ENCODE measurements at places on chromosomes 16 and 17.

DNA sequence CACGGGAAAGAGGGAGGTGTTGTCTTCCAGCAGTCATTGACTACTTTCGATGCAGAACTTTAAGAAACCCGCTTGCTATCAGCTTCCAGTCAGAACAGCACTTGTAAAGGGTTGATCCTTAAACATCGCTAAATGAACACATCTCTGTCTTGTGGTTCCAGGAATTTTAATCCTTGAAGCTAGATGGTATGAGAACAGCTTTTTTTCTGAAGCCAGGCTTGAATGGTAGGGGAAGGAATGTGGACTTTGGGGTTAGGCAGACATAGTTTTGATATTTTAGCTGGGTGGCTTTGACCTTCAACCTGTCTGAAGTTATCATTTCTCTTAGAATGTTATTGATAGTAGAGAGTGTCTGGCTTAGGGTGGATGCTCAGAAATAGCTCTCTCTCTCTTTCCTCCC, 81.1 kb downstream of the RGS9 start:
- no peak for DNase-seq

DNA sequence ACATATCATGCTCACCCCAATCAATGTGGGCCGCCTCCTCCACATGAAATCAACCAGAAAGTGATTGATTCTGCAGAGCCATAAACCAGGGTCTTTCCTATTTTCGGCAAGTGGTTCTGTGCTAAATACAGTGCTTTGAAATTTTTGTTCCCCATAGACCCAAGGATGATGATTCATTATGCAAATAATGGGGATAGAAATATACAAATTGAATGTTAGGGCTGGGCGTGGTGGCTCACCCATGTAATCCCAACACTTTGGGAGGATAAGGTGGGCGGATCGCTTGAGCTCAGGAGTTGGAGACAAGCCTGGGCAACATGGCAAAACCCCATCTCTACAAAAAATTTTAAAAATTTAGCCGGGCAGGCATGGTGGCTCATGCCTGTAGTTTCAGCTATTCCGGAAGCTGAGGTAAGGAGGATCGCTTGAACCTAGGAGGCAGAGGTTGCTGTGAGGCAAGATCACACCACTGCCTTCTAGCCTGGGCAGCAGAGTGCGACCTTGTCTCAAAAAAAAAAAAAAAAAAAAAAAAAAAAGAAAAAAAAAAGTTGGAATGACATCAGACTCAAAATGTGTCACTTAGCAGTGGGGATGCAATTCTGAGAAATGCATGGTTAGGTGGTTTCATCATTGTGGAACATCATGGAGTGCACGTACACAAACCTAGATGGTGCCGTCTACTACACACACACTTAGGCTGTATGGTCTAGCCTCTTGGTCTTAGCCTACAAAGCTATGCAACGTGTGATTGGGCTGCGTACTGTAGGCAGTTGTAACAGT, 581.7 kb downstream of the MAF start:
- no peak for DNase-seq

DNA sequence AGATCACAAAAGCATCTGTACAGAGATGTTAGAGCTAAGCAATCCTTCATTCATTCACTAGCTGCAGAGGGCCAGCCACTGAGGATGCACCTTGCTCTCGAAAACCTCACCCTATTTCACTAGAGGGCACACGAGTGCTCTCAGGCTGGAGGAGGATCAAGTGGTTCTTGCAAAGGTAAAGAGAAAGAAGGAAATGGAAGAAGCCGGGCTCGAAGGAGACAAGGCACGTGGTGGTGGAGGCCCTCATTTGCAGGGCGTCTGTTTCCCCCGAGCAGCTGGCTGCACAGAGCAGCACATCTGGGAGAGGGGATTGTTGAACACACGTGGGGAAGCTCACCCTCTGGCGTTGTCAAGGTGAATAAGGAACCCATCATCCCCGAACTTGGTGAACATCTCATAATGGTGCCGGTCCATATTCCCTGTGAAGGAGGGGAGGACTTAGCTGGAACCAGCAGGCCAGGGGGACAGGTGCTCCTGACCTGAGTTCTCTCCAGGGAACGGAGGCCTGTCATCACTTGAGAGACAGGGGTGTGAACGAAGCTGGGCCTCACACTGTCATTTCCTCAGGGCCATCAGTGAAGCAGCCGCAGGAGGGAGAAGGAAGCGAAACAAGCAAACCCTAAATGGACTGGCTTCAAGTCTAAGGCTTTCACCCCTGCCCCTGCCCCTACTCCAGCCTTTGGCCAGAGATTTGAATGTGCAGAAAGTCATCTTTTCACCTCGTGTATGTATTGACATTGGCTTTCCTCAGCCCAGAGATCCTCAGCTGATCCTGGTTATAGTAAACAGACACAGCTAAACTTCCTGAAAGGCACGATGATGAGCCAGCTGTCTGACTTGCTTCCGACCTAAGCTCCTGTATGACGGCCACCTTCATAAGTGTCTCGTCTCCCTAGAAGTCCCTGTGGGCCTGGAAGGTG, 27.6 kb downstream of the PRKAR1A start:
- no peak for DNase-seq

DNA sequence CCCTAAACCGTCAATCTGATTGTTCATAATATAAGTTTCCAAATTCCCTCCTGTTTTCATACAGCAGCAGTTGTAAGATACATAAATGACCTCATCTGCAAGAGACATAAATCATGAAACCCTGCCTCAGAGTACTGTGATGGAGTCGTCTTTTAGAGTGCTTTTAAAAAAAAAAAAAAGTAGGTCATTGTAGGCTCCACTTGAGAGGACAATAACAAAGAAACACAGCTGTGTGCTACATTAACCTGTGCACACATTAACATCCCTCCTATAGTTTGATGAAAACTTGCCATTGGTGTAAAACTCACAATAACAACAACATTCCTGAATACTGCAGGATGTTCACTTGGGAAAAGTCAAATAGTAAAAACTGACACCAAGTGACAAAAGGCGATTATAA, 56.5 kb downstream of the XPO6 start:
- no peak for DNase-seq

DNA sequence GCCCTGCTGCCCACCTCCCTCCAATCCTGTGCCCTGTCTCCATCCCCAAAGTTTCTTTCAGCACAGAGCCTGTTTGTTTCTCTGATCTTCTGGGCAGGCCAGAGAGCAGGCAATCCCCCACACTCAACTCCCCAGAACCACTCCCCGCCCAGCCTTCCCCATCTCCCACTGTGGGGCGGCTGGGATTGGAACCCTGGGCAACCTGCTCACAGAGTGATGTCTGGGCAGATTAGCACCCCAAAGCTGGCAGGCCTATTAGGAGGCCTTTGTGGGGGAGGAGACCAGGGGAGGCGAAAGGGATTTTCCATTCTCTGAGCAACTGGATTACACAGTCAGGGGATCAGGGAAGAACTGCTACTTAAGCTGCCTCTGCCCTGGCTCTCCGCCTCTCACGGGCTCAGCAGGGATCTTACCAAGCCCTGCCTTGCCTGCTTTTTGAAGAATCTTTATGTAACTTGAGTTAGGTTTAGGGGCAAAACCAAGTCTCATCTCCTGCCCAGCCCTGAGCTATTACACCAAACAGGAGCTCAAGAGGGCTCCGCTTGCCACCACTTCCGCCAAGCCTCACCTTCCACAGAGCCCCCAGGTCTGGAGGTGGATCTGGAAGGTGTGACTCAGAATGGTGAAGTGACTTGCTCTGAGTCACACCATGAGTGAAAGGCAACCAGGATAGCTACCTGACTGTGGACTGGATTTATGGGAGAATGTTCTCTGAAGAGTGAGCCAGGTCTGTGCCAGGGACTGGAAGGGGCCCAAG, 16.0 kb upstream of the LHX1 start:
- no peak for DNase-seq

Measured in amygdala (tissue), 56 donors.